GM23338 (cell line): ENCODE measurements at places on chromosomes 3 and 15. TPM values are rescaled to one million over a fixed set of nuclear protein-coding genes. Genes with fewer than 3 reads are reported as not detected.

SEMA5B gene
- 25.4 and 26.8 TPM in 2 replicates for total RNA-seq

- H3K4me1 ChIP-seq: peaks cover 7% of the 10 kb centered on the region
- no peak overlapping the region for H3K4me3 ChIP-seq
- H3K36me3 ChIP-seq: peaks cover 16% of the 10 kb centered on the region; the same call in 1 of the 2 replicates
- DNase-seq: no peak
- no peak overlapping the region for H3K27ac ChIP-seq
- no peaks in the 10 kb centered on the region for H3K27me3 ChIP-seq
Observed at GRCh38 chr15:83016906-83017305, 5.5 kb upstream of the C15orf40 start.

- peak; percentile 71 for DNase-seq
- no peak overlapping the region for H3K27ac ChIP-seq
- no peaks in the 10 kb centered on the region for H3K27me3 ChIP-seq
- no peak overlapping the region for H3K4me3 ChIP-seq
Observed at GRCh38 chr3:62229908-62230307, 143.4 kb downstream of the FEZF2 start.

DNA sequence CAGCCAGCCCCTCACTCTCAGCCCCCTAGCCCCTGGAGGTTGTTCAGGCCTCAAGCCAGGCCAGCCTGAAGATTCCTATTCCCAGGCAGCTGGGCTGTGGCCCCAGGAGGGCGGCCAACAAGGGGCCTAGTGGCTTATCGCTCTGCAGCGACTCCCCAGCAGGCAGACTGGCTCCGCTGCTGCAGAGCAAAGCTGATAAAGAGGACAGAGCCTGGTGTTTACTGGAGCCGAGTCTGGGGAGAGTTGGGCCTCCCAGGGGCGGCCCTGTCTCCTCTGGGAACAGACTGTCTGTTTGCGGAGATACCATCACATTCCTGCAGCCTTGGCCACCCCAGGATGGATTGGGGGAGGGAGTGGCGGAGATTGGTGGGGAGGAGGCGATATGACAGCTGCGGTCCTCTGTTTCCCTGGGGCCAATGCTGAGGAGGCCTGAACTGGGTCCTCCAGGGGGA, 22.4 kb upstream of the SMAD6 start:
- no peaks in the 10 kb centered on the region for H3K36me3 ChIP-seq
- H3K27me3 ChIP-seq: no peaks in the 10 kb centered on the region
- H3K4me1 ChIP-seq: peaks cover 11% of the 10 kb centered on the region
- peak; percentile 46 for DNase-seq

- H3K27ac ChIP-seq: no peak overlapping the region
- H3K4me3 ChIP-seq: no peak overlapping the region
- H3K4me1 ChIP-seq: no peaks in the 10 kb centered on the region
- no peak for DNase-seq
Observed at GRCh38 chr3:71189480-71189879, 394.0 kb downstream of the FOXP1 start.

RHOV gene
- total RNA-seq: 2.9 and 4.7 TPM in 2 replicates

- H3K27ac ChIP-seq: no peak overlapping the region
- no peaks in the 10 kb centered on the region for H3K36me3 ChIP-seq
- peaks cover 10% of the 10 kb centered on the region for H3K4me1 ChIP-seq
- H3K4me3 ChIP-seq: no peak overlapping the region
- no peak for DNase-seq
- no peaks in the 10 kb centered on the region for H3K27me3 ChIP-seq
Observed at GRCh38 chr3:183566880-183567279, 11.4 kb upstream of the KLHL6 start.

- DNase-seq: no peak
- no peaks in the 10 kb centered on the region for H3K36me3 ChIP-seq
- no peaks in the 10 kb centered on the region for H3K4me1 ChIP-seq
- no peak overlapping the region for H3K27ac ChIP-seq
- H3K4me3 ChIP-seq: no peak overlapping the region
Observed at GRCh38 chr15:100032358-100033085, 299.3 kb upstream of the LYSMD4 start.

XIRP1 gene
- not detected in 2 replicates for total RNA-seq

DNA sequence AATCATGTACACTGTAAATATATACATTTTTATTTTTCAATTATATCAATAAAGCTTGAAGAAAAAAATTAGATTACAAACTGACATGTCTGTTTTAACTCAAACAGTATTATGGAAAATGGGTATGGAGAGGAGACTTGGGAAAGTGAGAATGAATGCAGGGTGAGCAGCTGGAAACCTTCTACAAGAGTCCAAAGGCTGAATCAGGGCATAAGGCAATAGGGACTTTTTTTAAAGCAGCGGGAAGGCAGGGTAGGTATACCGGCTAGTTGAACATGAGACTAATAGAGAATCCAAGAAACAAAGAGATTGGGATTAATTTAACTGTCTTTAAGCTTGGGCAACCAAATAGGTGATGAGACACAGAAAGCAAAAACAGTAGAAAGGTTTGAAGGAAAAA, 145.3 kb downstream of the NR1I2 start:
- no peaks in the 10 kb centered on the region for H3K36me3 ChIP-seq
- no peaks in the 10 kb centered on the region for H3K4me1 ChIP-seq
- no peak overlapping the region for H3K27ac ChIP-seq
- no peaks in the 10 kb centered on the region for H3K27me3 ChIP-seq

HRG gene
- not detected in 2 replicates for total RNA-seq

DNA sequence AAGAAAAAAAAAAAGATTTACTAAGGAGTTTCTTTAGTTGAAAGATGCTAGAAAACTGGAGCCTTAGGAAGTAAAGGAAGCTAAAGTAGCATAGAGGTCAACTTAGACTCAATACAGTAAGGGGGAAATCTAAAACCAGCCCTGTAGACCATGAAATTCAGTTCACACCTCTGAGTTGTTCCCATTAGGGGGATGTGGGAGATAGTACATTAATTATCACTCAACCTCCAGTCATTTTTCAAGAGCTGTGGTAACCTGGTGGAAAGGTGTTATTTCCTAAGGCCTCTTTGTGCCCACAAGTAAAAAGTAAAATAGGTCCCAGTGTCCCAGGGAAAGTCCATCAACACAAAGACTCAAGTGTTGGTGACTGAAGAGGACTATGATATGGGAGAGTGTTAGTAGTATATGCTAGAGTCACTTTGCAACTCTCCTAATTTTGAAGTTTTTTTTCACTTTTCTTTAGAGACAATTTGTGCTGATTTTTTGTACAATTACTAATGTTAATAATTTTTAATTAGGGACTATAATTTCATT, 1274.4 kb upstream of the EPHA6 start:
- H3K27me3 ChIP-seq: no peaks in the 10 kb centered on the region
- no peak overlapping the region for H3K4me3 ChIP-seq
- DNase-seq: no peak
- H3K36me3 ChIP-seq: no peaks in the 10 kb centered on the region
- H3K27ac ChIP-seq: no peak overlapping the region
